Cortex of kidney (tissue), 1 donor: ENCODE measurements at places on chromosomes 7 and 10.

- DNase-seq: no peak
Observed at GRCh38 chr10:27100813-27101347, 586 bp upstream of the ANKRD26 start.

DNA sequence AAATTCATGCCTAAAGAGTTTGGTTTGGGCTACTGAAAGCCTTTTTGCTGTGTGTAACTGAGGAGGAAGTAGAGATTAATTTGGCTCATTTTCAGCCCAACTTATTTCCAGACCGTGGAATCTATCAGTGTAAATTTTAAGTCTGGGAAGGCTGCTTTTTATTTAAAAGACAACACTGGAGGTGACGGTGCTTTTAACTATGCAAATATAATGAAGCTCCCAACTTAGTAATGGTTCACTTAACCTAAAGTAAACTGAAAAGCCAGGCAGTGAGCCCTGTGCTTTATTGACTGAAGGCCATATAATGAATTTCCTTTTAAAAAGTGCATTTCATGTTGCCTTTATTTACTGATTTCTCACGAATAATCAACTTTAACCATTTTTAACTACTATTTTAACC is 127.2 kb downstream of the NPY start:
- DNase-seq: no peak

- DNase-seq: no peak
Observed at GRCh38 chr7:28130277-28130676, 50.3 kb downstream of the JAZF1 start.

- no peak for DNase-seq
Observed at GRCh38 chr7:28811701-28812430, 146.3 kb downstream of the TRIL start.

- no peak for DNase-seq
Observed at GRCh38 chr7:95209276-95209675, 115.1 kb downstream of the PON1 start.

- DNase-seq: no peak
Observed at GRCh38 chr10:76555067-76555670, 1082.4 kb downstream of the KCNMA1 start.

DNA sequence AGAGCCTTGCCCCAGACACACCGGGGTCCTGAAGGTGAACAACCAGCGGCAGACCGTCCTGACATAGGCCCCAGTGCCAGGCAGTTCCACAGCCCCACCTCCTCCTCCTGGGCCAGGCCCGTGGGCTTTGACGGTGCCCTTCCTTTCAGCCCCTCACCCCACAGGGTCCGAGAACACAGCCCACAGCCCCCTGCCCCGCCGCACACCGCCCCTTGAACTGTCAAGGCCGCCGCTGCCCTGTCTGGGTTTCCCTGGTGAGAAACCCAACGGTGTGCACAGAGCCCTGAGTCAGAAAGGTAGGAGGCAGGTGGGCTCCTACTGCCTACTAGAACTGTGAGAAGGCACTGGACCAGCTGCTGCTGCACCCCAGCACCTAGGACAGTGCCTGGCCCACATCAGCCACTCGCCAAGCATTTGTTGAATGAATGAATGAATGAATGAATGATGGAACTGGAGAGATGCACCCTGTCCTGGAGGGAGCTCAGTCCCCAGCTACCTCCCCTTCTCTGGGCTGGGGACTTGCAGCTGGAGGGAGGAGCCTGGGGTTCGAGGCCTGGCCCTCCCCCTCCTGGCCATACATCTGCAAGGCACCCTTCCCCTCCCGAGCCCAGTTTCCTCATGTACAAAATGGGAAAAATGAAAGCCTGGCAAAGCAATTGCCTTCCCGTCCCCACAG is 117.9 kb downstream of the SLIT1 start:
- DNase-seq: no peak

GRCh38 chr10:67297637-67298181 is 371.9 kb downstream of the LRRTM3 start:
- DNase-seq: no peak

GRCh38 chr7:112204499-112205342 is 1.5 kb downstream of the DOCK4 start:
- no peak for DNase-seq

GRCh38 chr7:157384301-157384700 is 47.5 kb downstream of the DNAJB6 start:
- no peak for DNase-seq

GRCh38 chr10:49139028-49139845 is 5.4 kb upstream of the FAM170B start:
- no peak for DNase-seq

- no peak for DNase-seq
Observed at GRCh38 chr10:35641676-35642034, 441 bp downstream of the FZD8 start.
